Activated CD4-positive, alpha-beta T cell treated with anti-CD3 and anti-CD28 coated beads, Interleukin-2, amount 50 U/mL, for 4 hours (primary cell): ENCODE measurements at places on chromosomes 1 and 21.

GRCh38 chr1:201481761-201482493, 12.9 kb upstream of the PHLDA3 start:
- DNase-seq = peak; percentile 77

DNA sequence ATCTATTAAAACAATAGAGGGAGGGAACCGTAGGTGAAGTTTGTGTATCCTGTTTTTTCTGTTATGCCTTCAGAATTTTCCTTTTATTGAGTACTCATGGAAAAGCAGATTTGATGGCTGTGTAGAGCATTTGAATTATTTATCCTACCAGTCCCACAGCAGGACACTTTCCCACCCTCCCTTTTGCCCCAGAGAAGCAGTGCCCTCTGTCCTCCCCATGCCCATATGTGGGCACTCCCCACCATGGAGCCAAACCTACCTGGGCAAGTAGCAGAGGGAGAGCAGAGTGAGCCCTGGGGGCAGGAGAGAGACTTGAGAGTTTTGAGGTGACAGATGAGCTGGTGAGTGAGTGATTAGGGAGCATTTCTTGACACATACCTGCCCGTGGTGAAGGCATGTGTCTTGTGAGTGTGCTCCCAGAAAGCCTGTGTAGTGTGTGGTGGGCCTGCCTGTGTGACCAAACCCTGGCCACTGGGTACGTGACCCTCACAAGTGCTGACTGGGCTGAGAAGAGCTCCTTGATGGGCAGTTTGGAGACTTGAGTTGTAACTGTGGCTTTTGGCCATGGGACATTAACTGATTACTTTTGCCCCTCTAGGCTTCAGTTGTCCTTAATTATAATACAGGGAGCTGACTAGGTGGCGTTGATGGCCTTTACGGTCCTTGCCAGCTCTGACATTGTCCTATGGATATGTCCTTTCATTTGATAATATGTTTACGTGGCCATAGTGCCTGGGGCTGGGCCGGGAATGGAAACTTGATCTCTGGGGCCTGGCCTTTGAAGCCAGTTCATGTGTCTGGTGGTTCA, 3.6 kb downstream of the PSEN2 start:
- DNase-seq = no peak

DNA sequence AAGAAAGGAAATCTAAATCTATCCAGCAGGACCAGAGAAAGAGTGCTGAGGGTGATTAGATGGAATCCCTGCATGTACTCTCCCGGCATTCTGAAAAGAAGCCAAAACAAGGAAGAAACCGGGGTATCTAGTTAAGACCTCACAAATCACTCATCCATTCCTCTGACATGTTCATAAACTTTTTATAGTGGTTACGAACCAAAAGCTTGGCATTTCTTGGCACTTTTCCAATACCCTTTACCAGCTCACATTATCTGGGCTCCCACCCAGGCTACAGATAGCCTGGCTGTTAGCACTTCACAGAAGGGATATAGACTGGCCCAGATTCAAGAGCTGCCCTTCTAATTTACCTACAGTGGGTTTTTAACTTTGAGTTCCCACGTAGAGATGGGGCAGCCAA, 1.8 kb upstream of the C1orf74 start:
- no peak for DNase-seq

DNA sequence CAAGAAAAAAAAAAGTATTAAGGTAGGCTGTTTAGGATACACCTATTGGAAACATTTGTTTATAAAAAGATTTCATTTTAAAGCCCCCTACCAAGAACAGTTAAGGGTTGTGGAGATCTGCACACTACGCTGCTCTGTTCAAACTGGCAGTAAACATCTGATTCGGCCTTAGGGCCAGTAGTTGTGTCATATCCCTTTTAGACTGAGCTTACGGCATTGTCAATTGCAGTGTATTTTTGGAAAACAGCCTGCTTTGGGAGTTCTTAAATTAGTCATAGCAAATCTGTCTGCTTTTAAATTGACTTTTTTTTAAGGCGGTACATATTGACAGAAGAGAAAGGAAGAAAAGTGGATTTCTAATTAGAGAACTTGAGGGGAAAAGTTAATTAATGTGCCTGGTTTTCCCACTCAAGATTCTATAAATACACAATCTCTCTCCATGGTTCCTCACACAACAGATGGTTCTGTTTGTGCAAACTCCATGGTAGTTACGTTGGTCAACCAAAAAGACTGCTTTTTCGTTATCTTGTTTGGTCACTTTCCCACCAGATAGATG, 1.7 kb upstream of the ELK4 start:
- DNase-seq = no peak

GRCh38 chr1:244778344-244778743, 57.1 kb upstream of the COX20 start:
- no peak for DNase-seq

DNA sequence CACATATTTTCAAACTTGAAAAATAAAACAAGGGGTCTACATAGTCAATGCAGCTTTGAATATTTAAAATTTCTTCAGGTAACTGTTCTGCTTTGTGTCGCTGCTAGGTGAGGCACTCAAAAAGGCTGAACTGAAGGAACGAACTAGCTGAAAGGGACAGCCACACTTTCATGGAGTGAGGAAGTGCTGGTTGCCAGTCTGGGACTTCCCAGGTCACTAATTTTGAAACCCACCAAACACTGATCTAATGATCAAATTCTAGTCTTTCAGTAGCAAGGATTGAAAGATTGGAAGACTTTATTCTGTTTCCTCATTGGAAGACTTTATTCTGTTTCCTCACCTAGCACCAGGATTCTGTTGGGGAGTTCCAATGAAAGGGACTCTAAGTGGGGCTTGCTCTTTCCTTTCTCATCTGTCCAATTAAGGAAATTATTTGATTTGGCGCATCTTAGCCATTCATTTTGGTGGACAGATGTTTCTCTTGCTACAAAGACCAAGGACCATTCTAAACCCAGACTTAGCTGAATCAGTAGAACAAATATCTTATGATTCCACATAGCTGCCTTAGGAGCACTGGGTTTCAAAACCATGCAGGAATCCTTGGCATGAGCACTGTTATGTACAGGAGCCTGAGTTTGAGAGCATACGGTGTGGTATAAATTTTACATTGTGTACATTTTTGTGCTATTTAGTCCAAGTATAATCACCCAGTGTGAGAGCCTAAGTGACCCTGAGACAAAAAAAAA, 10.9 kb upstream of the ARID1A start:
- no peak for DNase-seq
